ACHN (cell line): ENCODE measurements at places on chromosomes 7 and 10.

DNA sequence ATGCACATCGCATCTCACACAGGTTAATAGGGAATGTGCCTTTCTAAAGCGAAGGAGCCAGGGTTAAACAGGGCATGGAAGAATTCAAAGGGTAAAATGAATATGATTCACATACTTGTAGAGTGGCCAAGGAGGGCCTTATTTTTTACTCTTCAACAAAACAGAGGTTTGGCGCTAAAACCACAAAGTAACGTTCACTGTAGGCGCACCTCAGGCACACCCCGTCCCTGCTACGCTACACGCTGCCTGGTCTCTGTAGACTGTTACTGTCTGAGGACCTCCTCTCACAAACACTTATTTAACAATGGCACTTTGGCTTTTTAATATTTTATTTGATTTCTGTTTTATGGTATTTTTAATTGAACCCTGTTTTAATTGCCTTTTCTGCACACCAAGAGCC lies 462.1 kb upstream of the GALNT17 start:
- no peak for DNase-seq

DNA sequence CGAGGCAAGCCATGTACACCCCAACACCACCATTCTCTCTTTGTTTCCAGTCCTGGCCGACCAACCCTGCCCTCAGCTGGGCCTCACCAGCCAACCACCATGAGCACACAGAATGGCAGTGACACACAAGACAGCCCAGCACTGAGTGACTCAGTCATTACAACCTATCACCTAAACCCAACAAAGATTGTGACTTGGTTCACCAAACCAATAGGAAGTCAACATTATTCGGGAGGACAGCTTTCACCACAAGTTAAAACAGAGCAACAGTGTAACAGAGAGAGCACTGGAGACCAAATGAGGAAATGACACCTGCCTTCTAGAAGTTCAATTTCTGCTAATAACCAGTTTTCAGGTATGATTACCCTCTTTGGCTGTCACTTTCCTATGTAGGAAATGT lies 72.1 kb downstream of the DNMBP start:
- no peak for DNase-seq

DNA sequence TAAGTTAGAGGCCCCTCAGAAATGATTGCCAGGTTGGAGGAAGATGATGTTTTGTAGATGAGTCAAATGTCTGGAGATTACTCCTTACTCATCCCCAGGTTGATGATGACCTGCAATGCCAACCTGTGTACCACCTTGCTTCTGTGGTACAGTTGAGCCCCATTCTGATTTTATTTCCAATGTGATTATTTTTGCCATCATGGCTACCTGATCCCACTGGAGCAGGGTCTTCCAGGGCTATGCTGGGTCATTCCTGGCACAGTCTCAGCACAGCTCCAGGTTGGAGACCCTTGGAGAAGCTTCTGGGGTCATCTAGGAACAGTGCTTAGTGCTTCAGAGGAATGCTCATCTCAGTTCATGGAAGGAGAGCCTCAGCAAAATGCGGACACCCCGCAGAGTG lies 34.3 kb downstream of the LRRC18 start:
- no peak for DNase-seq

DNA sequence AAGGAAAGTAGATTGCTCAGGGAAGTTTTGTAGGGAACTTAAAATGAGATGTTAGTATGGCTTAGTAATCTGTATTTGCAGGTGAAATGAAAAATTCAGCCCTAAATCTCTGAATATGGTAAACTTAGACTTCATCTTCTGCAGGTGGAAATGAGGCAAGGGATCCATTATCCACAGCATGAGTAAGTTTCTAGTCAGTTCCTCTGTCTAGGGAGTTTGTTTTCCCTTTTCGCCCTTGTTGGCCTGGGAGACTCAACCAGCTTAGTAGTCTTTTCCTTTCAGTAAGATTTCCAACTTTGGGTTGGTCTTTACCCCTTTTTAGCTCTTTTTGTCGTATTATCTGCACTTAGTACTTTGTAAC lies 65.6 kb downstream of the ZEB1 start:
- no peak for DNase-seq

DNA sequence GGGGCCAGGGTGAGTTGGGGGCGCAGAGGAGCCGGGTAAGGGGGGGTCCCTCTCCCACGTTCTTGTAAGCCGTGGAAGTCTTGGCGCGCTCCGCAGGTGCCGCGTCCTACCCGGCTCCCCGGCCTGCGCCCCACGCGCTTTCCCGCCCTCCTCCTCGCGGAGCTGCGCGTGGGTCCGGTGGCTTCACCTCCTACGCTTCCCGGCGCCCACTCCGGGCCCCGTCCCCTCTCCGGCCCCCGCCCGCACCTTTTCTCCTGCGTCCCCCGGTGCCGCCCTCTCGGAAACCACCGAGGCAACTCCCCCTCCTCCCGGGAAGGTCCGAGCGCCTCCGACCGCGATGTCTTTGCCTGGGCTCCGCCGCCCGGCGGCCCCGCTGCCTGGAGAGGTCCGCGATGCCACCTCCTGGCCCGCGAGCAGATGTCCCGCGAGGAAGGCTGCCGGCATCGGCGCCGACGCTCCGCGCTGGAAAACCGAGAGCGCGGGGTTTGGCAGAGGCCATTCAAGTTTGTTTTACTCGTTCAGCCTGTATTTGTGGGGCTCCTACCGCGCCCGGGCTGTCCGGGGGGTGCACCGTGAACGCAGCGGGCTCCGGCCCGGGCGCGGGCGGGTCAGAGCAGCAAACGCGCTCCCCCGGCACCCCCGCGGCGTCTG lies 2.4 kb upstream of the NKX6-2 start:
- no peak for DNase-seq

DNA sequence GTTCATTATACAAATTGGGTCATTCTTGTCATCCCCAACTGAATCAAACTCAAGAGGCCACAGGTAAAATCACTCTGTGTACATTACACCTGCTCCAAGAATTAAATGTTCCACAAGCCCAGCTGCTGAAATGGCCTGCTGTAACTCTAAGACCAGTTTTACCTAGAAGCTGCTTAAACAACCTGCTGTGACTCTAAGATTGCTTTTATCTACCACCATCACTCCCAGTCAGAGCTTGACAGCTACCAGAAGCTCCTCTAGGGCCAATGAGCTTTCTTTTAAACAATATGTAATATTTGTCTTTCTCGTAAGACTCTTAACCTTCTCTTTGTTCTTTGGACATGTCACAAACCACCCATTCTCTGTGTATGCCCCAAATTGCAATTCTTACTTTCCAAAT lies 141.8 kb upstream of the LRGUK start:
- DNase-seq: no peak

GRCh38 chr7:30977896-30978564 lies 14.3 kb downstream of the GHRHR start:
- peak; percentile 63 for DNase-seq

DNA sequence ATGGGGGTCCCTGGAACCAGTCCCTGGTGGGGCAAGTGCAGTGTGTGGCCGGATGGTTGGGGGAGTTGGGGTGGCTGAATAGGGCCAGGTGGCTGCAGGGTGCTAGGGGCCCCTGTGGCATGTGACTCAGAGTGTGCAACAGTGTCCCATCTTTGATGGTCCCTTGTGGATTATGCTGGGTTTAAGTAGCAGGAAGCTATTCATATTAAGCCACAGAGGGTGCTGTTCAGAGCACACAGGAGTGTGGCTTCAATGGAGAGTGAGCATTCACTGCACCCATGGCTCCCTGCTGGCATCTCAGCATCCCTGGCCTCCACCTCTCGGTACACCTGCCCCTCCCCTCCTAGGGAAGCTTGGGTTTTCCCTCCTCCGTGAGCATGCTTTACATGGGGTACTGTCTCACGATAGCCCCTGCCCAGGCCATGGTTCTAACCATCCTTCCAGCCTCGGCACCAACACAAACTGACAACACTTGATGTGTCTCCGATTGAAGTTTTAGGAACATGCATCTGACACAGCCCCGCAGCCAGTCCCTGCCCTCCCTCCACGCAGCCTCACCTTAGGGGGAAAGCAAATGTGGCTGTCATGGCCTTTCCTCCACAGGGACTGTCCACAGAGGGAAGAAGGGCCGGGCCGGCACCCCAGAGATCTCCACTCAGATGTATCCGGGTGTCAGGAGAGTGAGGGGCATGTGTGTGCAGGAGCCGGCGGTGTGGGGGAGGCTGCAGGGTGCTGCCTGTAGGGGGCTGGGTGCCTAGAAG lies 30.4 kb upstream of the PPIF start:
- DNase-seq: no peak

GRCh38 chr10:60990663-60991062 lies 46.7 kb upstream of the RHOBTB1 start:
- no peak for DNase-seq

- no peak for DNase-seq
Measured at GRCh38 chr10:23419201-23419600, 19.7 kb upstream of the OTUD1 start.

DNA sequence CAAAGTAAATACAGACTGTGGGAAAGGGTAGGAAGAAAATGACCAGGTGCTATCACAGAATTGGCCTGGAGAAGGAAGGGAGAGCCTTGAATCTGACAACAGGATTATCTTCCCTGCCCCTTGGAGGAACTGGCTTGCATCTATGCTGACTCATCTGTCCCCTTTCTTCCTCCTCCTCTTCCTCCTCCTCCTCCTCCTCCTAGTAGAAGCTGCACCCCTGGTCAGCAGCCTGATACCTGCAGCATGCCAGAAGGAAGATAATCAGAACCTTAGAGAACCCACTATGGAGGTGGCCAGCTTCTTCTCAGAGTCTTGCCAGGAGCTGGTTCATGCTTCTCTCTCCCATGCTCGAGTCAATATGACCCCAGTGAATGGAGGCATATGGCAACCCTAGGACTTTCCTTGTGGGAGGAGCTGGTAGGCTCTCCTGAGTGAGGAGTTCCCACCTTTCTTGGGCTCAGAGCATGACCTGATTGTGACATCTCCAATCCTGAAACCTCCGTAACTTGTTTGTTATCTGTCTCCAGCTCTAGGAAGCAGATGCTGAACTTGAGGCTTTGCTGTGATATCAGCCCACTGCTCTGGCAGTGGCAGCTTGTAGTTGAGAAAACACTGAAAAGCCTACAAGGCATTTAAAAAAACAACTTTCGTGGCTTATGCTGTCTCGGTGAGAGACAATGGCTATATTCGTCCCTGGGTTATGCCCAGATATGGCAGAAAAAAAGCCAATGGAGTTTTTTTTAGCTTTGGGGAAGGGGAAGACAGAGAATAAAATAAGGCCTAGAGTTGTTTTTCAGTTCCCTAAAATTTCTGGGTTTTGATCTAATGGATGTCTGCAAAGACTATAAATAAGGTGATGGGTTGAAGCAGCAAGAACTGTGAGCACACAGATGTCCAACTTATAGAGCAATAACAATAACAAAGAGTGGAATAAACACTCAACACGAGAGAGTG lies 60.6 kb downstream of the CDHR3 start:
- no peak for DNase-seq

- DNase-seq: no peak
Measured at GRCh38 chr7:30817371-30817767, 46.2 kb downstream of the MINDY4 start.

DNA sequence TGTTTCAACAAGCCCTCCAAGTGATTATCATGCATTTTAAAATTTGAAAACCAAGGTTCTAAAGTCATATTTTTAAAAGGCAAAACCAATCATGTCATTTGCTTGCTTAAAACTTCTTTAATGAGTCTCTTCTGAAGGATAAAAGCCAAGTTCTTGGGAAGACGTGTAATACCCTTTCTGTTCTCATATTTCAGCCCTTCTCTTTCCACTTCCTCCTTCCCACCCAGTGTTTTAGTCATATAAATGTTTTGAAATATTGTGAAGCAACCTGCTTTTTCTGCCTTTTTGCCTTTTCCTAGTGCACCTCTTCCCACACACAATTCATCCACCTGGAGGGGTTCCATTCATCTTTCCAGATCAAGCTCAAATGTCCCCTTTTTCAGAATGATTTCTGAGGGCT lies 211.1 kb upstream of the LRRTM3 start:
- DNase-seq: no peak

GRCh38 chr7:21281193-21281592 lies 146.7 kb upstream of the SP4 start:
- DNase-seq: no peak

GRCh38 chr7:148761499-148762278 lies 63.0 kb downstream of the CUL1 start:
- no peak for DNase-seq

DNA sequence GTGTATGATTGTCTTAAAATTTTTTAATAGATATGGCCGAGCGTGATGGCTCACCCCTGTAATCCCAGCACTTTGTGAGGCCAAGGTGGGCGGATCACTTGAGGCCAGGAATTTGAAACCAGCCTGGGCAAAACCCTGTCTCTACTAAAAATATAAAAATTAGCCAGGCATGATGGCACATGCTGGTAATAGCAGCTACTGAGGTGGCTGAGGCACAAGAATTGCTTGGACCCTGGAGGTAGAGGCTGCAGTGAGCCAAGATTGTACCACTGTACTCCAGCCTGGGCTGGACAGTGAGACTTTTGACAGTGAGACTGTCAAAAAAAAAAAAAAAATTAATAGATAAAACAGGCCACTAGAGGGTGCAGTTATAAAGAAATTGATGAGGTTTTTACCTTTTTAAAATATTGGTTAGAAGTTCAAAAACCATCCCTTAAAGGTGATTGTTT lies 20.5 kb downstream of the NOM1 start:
- DNase-seq: peak; percentile 48

DNA sequence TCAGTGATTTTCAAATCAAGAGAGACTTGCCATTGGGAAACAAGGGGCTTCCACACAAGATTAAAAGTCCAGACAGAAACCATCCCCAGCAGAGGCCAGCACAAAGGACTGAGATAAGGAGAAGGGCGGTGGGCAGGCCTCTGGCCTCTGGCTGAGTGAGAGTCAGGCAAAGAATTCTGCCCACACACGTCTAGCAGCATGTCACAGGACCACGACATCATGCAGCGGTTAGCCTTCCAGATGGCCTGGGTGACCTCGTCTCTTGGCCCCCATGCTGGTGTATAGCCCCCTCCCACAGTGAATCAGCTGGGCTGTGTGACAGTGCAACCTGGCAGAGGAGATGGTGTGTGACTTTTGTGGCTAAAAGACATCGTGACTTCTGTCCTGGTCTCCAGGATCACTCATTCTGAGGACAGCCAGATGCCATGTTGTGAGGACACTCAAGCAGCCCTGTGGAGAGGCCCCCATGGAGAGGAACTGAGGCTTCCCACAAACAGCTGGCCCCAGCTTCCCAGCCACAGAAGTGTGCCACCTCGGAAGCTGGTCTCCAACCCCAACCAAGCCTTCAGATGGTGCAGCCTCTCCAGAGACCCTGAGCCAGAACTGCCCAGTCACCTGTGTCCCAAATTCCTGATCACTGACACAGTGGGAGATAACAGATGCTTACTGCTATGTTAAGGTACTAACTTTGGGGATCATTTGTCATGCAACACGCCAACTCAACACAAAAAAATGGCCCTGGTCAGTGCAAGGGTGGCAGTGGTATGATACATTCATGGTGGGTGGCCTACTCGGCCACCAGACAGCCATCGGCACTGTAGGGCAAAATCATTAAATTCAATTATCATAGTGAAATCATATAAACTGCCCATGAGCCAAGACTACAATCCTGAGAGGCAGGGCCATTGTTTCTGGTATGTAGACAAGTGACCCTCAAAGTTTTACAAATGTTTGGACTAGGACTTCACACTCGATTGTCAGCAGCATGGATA lies 73.2 kb downstream of the TNS3 start:
- no peak for DNase-seq
